Nephron progenitor cell (in vitro differentiated cells): ENCODE measurements at places on chromosomes 1 and 21.

DNA sequence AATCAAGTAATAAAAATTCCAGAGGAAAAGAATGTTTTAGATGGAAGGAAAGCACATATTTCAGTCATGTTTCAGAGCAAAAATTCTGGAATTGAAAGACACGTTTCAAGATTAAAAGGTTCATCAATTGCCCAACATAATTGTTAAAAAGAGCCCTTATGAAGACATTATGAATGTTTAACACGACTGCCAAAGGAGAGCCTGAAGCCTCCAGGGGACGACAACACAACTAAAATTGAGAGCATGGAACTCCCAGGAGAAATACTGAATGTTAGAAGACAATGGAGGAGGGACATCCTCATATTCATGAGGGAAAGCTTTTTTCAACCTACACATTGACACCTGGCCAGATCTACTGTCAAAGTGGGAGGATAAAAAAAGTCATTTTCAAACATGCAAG, 16.0 kb downstream of the OR2T11 start:
- no peak for DNase-seq

DNA sequence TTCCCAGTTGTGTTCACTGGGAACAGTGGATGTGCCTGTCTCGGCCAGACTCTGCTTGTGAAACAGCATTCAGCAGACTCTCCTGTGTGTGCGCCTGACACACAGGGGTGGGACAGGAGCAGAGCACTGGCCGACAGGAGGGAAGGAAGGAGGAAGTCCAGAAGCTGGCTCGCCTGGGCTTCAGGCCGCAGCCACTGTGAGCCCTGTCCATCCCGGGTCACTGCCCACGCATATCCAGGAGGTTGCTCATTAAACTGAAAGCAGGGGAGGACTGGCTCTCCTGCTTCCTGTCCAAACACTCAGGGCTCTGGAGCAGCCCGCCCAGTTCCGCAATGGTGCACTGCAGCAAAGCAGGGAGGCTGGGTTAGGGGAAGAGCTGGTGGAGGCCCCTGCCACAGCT, 218.7 kb upstream of the VAMP3 start:
- peak; percentile 63 for DNase-seq

DNA sequence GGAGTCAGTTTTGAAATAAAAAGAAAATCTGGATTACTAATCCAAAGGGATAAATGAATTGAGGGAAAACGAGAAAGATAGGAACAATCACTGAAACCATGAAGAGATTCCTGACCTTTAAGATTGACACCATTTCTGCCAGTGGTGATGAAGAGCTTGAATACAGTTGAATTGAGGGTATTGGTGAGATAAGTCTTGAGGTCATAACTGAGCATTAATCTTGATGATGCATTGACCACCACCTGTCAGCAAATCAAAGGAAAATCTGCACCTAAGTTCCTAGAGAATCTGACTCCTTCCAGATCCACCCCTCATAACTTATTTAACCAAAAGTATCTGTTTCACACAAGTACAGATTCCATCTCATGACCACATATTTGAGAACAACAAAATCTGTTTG, 21.6 kb downstream of the RPS27 start:
- no peak for DNase-seq

- DNase-seq, result no peak
These were observed 82.2 kb upstream of the SOD1 start for GRCh38 chr21:31577271-31577670.

DNA sequence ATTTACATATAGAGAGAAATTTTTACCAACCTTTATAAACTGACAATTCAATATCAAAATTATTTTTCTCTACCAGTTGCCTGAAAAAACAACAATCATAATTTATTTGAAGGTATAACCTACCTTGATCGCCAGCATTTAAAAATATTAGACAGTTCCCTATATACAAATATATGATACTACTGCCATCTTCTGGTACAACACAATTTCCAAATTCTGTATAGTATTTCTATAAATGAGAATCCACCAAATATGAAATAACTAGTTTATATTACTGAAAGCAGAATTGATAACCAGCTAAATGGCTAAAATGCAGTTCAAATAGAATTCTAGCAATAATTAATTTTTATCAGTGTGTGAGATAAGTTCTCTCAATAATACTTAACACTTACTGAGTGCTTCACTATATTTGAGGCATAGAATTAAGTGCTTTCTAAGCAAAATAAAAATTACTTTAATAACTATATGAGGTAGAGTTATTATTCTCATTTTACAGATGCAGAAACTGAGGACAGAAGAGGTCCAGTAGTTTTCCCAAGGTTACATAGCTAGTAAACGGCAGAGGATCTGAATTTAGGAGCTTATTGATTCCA, 75.6 kb downstream of the PIGK start:
- DNase-seq, result no peak

GRCh38 chr1:7149080-7149838, 364.0 kb downstream of the CAMTA1 start:
- DNase-seq, result peak; percentile 45

GRCh38 chr1:108590957-108591356, 31.1 kb downstream of the EEIG2 start:
- DNase-seq, result no peak

- no peak for DNase-seq
These were observed 1.4 kb downstream of the TPM3 start for GRCh38 chr1:154190550-154190949.

GRCh38 chr1:179167418-179167777, 62.1 kb downstream of the ABL2 start:
- no peak for DNase-seq

DNA sequence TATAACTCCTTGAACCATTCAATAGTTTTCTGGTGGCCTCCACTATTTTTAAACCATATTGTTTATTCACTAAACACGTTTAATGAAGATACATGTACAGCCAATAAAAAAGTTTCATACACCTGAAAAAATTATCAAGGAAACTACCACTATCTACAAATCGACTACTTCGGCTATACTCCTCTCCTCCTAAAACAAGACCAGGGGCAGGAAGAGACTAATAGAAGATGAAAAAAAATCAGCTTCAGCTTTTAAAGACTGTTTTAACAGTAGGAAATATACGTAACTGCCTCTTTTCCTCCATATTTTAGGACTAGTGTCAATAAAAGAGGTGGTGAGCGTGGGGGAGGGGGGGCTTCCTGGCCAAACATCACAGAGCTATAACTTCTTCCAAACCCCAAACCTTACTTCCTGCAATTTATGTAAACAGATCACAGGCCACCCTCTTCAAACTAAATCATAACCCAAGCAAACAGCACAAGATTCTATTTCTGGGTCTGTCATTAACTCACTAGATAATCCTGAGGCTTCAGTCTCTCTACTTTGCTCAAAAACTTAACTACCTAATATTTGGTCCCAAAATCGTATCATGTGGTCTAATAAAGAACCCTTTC, 15.1 kb downstream of the FOXJ3 start:
- DNase-seq, result no peak

DNA sequence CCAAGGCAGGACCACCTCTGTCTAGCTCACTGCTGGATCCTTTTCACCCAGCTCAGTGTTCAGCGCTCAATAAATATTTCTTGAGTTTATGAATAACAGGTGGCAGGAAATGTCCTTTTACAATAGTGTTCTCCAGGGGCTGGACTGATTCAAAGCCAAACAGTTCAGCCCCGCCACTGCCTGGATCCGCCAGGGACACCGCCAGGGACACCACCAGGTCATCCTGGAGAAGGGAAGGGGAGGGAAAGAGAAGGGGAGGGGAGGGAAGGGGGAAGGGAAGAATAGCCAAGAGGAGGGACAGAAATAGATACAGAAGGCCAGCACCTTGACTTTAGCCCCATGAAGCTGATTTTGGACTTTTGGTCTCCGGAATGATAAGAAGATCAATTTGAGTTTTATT, 255.6 kb downstream of the GRIK3 start:
- DNase-seq, result no peak
